Stimulated activated CD8-positive, alpha-beta memory T cell treated with anti-CD3 and anti-CD28 coated beads, Interleukin-4, amount 100 ng/mL, for 1 hour (primary cell): ENCODE measurements at places on chromosomes 11 and 22.

DNA sequence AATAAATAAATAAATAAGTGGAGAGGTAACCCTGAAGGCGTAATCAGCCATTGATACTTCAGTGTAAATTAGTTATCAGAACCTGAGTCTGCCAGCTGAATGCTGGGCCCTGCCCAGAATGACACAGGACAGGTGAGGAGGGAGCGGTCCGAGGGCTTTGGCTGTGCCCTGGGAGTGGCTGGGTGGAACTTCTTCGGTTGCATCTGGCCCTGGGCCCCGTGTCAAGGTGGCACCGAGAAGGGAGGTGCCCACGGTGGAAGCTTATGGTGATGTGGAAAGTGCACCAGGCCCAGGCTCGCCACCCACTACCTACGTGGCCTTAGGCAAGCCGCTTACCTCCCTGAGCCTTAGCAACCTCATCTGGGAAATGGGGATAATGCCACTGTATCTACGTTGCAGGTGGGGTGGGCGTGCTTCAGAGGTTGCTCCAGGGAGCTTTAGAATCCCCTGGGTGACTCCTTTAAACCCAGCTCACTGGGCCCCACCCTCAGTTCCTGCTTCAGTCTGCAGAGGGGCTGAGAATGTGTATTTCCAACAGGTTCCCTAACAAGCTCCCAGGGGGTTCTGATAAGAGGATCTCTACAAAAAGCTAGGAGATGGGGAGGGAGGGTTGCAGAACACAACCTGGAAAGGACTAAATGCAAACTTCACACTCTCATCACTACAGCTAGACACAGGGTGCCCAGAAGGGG is 38.8 kb downstream of the TXN2 start:
- no peak for DNase-seq

DNA sequence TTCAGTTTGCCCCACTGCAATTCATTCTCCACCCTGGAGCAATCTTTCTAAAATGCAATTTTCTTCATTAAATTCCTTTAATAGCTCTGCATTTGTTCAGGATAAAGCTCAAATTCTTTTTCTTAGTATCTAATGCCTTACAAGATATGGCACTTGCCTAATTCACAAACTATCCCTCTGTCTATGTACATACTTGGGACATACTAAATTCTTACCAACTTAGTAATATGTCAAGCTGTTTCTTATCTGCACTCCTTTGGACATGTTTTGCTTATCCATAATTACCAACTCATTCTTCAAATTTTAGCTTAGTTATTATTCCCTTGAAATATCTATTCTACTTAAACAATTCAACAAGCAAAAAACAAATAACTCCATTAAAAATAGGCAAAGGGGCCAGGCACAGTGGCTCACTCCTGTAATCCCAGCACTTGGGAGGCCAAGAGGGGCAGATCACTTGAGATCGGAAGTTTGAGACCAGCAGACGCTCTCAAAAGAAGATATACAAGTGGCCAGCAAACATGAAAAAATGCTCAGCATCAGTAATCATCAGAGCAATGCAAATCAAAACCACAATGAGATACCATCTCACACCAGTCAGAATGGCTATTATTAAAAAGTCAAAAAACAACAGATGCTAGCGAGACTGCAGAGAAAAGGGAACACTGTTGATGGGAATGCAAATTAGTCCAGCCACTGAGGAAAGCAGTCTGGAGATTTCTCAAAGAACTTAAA is 96.9 kb downstream of the FAM76B start:
- DNase-seq = no peak

- DNase-seq = no peak
Observed at GRCh38 chr11:2188745-2189144, 17.1 kb upstream of the TH start.

DNA sequence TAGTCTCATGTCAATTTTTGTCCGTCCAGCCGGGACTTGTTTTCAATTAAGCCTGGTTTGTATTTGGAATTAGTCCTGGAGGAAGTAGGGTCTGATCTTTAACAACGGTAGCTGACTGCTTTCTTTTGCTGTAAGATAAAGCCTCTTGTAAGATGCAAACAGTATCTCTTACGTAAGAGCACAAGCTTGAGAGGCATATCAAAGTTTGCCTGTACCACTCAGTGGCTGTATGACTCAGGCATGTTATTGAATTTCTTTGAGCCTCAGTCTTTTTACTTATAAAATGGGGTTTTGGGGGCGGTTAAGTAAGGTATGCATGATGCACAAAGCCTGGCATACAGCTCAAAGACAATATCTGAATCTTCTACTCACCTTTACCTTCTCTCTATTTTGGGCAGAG is 198.4 kb upstream of the NARS2 start:
- DNase-seq = no peak

- DNase-seq = no peak
Observed at GRCh38 chr11:17779861-17780594, 45.4 kb downstream of the KCNC1 start.

DNA sequence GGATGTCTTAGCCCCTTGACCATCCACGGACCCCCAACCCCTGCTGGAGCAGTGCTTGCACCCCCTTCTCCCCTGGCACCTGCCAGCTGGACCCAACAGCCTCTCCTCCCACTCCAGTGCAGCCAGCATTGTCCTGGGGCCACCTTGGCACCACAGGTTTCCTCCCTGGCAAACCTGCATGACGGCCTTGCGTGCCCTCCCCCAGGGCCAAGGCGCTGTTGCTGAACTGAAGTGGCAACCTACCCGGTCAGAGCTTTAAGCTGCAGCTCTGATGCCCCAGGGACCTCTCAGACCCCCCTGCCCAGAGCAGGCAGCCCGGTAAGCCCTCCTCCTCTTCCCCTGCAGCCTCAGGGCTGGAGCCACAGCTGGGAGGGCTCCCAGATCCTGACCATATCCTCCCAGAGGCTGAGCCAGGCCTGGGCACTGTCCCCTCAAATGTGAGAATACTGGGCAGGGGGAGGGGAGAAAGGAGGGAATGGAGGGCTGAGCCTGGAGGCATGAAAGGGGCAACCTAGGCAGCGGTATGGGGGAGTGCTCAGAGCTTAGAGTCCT is 1.8 kb upstream of the LRRC75B start:
- no peak for DNase-seq

DNA sequence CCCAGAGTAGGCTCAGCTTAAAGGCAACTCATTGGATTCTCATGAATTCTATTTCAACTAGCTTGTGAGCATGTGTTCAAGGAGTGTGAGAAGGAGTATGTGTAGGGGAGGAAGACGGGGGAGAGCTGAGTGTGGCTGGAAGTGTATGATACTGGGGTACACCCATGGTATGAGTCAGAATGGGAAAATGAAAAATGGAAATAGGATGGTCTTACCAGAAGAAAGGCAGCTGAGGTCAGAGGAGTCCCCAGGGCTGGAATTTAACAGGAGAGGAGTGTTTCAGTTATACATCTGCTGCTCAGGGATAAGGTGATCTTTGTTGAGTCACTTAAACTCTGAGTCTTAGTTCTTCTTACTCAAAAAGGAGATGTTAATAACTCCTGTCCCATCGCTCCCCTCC is 6.7 kb upstream of the ADAMTS15 start:
- DNase-seq = no peak

GRCh38 chr11:92330114-92330513 is 105.5 kb downstream of the FAT3 start:
- no peak for DNase-seq

DNA sequence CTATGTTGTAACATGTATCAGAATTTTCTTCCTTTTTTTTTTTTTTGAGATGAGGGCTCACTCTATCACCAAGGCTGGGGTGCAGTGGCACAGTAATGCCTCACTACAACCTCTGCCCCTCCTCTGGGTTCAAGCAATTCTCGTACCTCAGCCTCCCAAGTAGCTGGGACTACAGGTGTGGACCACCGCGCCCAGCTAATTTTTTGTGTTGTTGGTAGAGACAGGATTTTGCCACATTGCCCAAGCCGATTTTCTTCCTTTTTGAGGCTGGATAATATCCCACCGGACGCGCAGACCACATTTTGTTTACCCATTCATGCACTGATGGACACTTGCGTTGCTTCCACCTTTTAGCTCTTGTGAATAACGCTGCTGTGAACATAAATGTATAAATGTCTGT is 97.0 kb downstream of the BRD1 start:
- no peak for DNase-seq

- peak; percentile 41 for DNase-seq
Observed at GRCh38 chr11:46308631-46309419, 31.4 kb downstream of the CREB3L1 start.

DNA sequence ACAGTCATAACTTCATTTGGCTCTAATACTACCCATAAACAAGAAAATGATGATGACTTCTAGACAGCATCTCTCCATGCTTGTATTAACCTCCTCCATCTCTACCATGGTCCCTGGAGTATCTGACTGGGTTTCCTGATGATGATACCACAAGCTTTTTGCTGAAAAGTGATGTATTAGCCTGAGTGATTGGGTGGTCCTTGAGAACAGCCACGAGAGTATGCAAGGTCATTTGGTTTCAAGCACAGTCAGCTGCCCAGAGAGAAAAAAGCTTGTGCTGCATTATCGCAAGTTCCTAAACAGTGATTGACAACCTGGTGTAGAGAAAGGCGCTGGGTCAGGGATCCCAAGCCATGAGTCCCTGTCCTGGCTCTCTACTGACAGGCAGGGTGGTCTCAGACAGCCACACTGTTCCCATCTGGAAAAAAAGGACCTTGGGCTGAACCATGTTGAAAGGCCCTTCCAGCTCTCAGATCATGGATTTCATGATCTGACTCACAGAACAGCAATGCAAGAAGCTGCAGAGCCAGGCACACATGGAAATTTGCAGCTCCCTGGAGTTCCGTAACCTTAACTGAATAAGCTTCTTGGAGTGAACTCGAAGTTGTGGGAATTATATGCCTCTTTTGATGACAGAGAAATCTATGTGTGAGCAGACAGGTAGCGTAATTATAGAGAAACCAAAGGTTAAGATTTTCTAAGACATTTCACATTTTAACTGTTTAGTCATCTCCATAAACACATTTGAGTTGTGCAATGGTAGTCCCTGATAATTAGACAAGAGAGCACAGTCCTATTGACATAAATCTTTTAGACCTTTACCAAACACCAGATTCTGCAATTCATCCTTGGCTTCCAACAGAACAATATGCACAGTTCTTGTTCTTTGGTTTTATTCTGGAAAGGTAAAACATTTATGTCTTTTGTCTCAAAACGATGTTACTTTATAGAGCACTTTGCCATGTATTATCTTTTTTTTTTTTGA is 54.1 kb upstream of the UBASH3B start:
- no peak for DNase-seq

GRCh38 chr11:26201411-26201810 is 130.5 kb upstream of the ANO3 start:
- no peak for DNase-seq

- no peak for DNase-seq
Observed at GRCh38 chr11:10488121-10488933, 33.3 kb downstream of the AMPD3 start.

DNA sequence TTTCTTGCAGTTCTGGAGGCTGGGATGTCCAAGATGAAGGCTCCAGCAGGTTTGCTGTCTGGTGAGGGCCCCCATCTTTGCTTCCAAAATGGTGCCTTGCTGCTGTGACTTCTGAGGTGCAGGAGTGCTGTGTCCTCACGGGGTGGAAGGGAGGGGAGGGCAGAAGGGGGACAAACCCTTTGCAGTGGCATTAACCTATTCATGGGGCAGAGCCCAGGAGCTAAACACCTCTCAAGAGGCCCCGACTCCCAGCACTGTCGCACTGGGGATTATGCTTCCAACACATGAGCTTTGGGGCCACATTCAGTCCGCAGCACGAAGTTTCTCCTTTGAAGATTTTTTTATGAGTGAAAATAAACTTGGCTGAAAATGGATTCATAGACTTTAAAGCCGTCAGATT is 25.5 kb upstream of the OSBPL5 start:
- no peak for DNase-seq

- no peak for DNase-seq
Observed at GRCh38 chr11:128496249-128496648, 91.1 kb downstream of the ETS1 start.

GRCh38 chr22:50694099-50694605 is 21.5 kb downstream of the SHANK3 start:
- DNase-seq = no peak

- DNase-seq = no peak
Observed at GRCh38 chr11:120709808-120710207, 198.3 kb downstream of the GRIK4 start.

DNA sequence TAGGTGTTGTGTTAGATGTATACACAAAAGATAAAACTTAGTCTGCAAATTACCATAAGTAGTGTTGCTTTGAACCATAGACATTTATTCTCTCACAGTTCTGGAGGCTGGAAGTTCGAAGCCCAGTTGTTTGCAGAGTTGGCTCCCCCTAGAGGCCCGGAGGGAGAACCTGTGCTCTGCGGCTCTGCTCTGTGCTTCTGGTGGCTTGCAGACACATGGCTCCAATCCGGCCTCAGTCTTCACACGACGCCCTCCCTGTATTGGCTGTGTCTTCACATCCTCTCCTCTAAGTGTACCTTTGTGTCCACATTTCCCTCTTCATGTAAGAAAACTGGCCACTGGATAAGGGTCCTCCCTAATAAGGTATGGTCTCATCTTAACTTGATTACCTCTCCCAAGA is 128.4 kb downstream of the OPCML start:
- no peak for DNase-seq

DNA sequence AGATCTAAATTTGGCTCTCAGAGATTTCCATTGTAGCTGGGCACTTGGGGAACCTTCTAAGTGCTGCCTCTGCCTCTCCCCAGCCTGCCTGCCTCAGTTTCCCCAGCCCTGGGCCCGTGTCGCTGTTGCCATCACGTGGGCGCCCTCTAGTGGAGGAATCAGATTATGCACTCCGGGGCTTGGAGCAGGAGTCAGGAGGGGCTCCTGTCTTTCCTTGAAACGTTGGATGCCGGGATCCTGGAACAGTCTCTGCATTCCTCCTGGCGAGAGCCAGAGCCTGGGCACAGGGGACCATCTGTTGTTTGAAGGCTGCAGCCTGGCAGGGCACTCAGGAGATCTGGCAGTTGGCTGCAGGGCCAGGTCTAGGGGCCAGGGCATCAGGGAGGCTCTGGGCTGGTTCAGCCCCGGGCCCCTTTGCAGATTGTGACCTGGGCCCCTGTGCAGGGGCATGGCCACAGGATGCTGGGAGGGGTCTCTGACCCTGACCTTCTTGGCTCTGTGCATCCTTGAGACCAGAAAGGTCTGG is 71.6 kb downstream of the LRP5 start:
- DNase-seq = peak; percentile 15

GRCh38 chr11:1111545-1112212 is 37.0 kb downstream of the MUC2 start:
- DNase-seq = no peak

DNA sequence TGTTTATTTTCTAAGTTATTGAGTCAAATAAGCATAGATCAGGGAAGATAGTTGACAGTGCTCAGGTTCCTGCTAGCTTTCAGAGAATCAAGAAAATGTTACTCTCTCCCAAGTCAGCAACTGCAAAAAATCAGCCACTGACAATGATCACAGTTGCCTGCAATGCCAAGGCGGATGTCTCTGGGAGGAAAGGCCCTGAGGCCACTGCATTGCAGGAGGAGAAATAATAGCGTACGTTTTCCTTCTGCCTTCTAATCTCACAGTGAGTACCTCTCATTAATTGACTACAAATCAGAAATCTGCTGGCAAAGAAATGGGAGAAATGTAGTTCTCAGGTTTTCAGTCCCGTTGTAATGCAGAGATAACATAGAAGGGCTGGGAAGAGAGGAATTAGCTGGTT is 54.0 kb upstream of the SPON1 start:
- no peak for DNase-seq
